ENCODE measurements at places on chromosomes 3 and 15.

- DNase-seq, result no peak
Observed at GRCh38 chr3:40801284-40801741, 276.6 kb downstream of the ZNF621 start.

DNA sequence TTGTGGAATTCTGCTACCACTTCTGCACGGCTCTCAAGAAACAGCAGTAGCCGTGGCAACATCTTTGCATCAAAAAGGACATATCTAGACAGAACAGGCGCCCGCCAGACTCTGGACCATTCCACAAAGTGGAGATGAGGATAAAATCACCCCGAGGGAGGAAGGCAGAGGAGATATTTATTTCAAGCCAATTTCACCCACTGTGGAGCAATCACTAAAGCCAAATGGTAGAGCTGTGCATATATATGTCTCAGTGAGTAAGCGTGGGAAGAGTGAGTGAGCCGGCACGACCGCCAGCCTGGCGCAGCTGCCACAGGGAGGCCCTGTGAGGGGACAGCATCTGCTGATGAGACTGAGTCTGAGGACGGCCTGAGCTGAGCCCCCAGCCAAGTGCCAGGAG lies 111.3 kb downstream of the MEGF11 start:
- DNase-seq, result no peak

- DNase-seq, result no peak
Observed at GRCh38 chr3:128399221-128399915, 67.3 kb downstream of the DNAJB8 start.

DNA sequence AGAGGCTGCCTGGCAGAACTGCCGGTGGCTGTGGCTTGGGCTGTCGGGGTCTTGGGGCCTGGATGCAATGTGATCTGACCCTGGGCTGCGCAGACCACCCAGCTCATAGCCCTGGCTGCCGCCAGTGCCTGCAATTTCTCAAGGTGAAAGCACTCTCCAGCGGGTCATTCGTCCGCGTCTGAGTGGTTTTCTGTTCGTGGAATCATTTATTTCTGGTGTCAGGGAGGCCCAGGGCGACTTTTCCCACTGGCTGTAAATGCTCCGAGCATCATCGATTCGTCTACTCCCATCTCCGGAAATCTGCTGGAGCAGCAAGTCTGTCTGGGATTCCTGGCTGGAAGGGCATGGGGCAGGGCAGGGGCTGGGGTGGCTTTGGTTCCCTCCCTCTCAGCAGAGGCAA lies 40.6 kb upstream of the ADPGK start:
- DNase-seq, result no peak

DNA sequence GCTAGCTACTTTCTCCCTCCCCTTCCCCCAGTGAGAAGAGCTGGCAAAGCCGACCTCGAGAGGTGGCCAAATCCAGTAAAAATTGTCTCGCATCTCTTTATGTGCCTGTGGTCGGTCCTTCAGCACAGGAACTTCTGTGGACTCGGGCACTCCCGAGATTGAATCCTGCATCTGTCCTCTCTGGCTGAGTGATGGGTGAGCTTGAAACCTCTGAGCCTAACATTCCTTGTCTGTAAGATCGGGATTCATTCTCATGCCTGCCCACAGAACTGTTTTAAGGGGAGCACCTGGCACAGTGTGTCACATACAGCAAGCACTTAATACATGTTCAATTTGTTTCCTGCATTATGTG lies 11.3 kb downstream of the CX3CR1 start:
- no peak for DNase-seq
